Muscle of arm (tissue), 14 donors: ENCODE measurements at places on chromosomes 5 and 9. TPM values are rescaled to one million over a fixed set of nuclear protein-coding genes. Genes with fewer than 3 reads are reported as not detected.

The PRLR gene
- 1.3 TPM for polyA plus RNA-seq

DNA sequence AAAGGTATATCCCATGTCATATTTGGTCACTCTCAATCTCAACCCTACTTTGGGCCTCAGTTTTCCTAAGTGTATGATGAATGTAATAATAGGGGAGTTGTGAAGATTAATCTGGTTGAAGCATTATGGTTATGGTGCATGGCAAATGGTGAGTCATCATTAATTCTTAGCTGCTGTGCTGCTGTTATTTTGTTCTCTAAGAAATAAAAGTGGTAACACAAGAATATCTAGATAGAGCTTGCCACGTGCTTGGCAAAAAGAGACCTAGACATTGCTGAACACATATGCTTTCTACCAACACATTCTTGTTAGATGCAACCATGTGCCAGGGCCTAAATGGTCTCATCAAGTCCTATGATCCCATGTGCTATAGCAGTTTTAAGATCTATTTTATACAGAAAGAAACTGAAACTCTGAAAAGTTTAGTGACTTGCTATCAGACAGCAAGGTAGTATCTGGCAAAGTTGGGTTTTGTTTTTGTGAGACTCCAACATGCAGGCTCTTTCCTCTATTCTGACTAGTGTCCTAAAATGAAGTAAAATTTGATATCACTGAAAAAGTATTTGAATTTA is 699.9 kb upstream of the MEF2C start:
- DNase-seq, result no peak

DNA sequence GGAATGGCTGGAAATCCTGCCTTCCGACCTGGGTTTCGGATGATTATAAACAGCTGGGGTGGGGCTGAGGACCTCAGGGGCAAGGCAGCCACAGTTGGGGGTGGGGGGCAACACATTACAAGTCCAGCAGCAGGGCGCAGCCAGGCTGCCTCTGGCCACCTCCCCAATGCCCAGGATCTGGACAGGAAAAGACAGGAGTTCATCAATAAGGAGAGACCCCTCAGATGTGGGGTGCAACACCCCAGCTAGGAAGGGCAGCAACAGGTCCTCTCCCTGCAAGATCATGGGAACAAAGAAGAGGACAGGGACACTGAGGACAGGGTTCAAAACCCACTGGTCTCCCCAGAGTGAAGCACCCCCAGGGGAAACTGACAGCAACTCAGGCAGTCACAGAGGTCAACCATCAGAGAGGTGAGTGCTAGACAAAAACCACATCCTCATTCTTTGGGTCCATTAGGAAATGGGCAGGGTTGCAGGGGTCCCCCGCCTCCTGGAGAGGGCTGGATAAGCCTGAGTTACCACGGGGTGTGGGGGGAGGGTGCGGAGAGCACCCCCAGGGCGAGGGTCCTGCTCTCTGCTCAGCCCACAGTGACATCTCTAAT is 33.5 kb downstream of the SEMA4D start:
- no peak for DNase-seq

DNA sequence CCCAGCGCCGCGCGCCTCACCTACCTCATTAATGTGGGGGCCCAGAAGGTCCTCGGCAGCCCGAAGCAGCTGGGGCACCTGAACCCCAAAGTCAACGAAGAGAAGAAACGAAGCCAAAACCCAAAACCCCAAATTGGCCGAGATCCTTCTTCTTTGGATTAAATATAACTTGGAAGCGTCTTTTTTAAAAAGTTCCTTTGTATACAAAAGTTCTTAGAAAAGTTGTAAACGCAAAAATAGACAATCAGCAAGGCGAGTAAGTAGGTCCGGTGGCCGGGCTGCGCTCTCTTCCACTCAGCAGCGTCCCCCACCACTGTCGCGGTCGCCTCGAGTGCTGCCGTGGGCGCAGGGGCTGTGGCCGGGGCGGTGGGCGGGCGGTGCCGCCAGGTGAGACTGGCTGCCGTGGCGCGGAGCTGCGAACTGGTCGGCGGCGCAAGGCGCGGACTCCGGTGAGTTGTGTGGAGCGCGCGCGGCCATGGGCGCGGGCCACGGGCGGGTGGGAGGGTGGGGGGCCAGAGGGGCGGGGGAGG is 360 bp downstream of the KLF4 start:
- no peak for DNase-seq

DNA sequence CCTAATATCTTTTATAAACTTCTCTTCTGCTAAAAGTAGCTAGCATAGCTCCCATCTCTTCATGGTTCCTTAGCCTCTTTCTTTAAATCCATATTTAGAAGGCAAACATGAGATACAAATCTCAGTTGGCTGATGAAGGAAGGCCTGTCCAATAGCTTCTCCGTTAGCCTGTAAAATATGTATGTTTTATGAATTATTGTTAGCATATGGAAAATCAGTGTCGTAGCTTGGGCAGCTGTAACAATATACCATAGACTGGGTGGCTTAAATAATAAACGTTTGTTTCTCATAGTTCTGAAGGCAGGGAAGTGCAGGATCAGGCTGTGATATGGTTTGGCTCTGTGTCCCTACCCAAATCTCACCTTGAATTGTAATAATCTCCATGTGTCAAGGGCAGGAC is 63.8 kb downstream of the PBX3 start:
- no peak for DNase-seq

GRCh38 chr5:24535646-24536045 is 109.1 kb downstream of the CDH10 start:
- DNase-seq, result no peak

The SIT1 gene
- 0.20 TPM for polyA plus RNA-seq

The ZBED3 gene
- 11.5 TPM for polyA plus RNA-seq

DNA sequence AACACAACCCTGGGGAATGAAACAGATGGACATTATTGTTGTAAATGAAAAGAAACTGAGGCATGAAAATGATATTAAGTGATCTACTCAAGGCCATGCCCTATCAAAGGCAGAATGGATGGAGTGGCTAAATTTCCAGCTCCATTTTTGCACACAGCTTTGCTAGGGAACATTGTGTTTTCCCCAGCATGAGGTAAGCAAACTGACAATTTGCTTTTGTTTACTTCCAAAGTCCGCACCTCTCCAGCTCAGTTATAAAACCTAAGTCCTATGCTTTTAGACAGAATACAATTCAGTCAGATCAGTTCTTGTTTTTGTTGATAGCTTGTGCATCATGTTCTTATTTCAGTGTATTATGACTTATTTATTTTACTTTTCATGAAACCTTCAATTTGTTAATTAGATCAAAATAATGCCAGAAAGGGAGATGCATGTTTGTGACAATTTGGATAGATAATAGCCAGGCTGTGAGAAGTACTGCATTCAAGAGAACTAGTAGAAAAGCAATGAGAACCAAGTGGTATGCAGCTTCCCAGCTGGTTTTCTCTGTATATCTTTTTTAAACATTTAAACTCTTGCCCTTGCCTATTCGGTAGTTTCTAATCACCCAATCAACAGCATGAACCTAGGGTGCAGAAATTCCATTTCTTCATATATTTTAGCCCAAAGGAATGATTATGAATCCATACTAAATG is 380.8 kb downstream of the SPATA31D1 start:
- DNase-seq, result no peak

The STK10 gene
- polyA plus RNA-seq, result 50.4 TPM

GRCh38 chr9:113781896-113782295 is 94.2 kb upstream of the ZNF618 start:
- no peak for DNase-seq
